ENCODE measurements at places on chromosomes 1 and 21.

DNA sequence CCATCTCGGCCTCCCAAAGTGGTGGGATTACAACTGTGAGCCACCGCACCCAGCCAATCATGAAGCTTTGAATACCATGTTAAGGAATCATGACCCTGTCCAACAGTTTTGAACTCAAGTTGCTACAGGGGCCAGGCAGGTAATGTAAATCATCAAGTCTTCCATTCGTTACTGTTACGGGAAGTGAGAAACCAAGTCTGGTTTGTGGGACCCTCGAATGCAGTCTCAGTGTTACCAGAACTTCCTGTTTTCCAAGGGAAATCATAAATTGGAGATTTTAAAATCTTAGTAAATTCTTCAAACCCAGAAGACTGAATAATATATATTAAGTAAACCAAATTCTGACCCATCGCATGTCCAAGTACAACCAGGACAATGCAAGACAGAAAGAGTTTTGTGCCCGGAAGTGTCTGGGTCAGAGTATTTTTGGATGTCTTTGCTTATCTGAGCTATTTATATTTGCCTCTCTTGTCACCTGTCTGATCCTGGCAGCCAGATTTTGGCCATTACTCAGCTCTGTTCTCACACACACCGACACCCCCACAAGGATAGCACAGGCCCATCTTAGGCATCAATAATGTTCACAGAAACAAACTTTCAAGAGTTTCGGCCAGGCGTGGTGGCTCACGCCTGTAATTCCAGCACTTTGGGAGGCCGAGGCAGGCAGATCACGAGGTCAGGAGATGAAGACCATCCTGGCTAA, 8.8 kb downstream of the ATP5IF1 start:
- DNase-seq = no peak

GRCh38 chr21:21039624-21040170, 41.5 kb downstream of the NCAM2 start:
- DNase-seq = no peak

GRCh38 chr1:18932879-18933278, 23.6 kb downstream of the IFFO2 start:
- no peak for DNase-seq

DNA sequence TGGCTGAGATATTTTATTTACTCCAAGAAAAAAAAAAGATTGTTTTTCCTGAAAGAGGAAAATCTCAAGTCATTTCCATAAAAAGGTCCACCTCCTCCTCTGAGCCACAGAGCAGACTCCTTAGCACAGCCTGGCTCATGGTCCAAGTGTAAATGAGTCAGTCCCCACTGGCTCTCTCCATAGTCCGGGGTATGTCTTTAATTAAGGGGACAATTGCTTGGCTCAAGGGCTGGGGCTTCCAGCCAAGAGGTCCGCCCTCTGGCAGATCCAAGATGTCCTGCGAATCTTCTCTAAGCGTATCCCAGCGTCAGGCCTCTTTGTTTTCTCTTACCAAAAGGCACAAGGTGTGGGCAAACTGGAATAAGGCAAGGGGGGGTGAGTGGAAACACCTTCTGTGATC, 33.3 kb downstream of the FOXD2 start:
- no peak for DNase-seq

- DNase-seq = no peak
Observed at GRCh38 chr1:45478121-45478814, 12.7 kb downstream of the TESK2 start.

- no peak for DNase-seq
Observed at GRCh38 chr1:175900171-175900570, 156.8 kb upstream of the TNR start.

- DNase-seq = no peak
Observed at GRCh38 chr1:25758466-25759070, 41.4 kb upstream of the SELENON start.

GRCh38 chr1:236075848-236076247, 11.0 kb upstream of the NID1 start:
- DNase-seq = no peak

DNA sequence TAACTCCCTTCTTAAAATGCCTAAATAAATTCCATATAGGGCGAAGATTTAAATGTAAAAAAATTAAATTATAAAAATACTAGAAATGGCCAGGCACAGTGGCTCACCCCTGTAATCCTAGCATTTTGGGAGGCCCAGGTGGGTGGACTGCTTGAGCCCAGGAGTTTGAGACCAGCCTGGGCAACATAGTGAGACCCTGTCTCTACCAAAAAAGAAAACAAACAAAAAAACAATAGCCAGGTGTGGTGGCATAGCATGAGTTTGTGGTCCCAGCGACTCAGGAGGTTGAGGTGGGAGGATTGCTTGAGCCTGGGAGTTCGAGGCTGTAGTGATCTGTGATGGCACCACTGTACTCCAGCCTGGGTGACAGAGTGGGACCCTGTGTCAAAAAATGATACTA, 17.8 kb downstream of the SORT1 start:
- DNase-seq = no peak

DNA sequence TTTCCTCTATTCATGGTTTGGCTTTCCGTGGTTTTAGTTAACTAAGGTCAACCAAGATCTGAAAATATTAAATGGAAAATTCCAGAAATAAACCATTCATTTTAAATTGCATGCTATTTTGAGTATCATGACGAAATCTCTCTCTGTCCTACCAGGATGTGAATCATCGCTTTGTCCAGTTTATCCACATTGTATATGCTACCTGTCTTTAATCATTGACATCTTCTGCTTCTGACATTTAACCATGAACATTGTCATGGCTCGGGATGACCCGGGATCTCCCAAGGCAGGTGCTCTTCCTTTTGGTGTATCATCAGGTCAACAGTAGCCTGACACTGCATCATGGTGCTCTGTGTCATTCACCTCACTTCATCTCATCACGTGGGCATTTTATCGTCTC, 125.5 kb upstream of the HNRNPU start:
- DNase-seq = no peak

DNA sequence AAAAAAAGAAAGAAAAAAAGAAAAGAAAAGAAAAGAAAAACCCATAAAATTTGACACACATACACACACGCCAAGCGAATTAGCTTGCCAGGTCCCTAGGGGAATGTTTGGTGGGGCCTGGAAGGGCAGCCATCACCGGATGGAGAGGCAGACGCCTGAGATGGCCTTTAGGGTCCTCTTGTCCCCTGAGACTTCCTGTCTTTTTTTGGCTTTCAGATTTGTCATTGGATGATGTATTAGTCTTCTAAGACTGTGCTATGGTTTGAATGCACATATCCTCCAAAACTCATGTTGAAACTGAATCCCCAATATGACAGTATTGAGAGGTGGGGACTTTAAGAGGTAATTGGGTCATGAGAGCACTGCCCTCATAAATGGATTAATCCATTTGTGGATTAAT, 211.8 kb downstream of the TOMM20 start:
- no peak for DNase-seq

GRCh38 chr1:116230712-116231111, 119.5 kb downstream of the MAB21L3 start:
- no peak for DNase-seq

DNA sequence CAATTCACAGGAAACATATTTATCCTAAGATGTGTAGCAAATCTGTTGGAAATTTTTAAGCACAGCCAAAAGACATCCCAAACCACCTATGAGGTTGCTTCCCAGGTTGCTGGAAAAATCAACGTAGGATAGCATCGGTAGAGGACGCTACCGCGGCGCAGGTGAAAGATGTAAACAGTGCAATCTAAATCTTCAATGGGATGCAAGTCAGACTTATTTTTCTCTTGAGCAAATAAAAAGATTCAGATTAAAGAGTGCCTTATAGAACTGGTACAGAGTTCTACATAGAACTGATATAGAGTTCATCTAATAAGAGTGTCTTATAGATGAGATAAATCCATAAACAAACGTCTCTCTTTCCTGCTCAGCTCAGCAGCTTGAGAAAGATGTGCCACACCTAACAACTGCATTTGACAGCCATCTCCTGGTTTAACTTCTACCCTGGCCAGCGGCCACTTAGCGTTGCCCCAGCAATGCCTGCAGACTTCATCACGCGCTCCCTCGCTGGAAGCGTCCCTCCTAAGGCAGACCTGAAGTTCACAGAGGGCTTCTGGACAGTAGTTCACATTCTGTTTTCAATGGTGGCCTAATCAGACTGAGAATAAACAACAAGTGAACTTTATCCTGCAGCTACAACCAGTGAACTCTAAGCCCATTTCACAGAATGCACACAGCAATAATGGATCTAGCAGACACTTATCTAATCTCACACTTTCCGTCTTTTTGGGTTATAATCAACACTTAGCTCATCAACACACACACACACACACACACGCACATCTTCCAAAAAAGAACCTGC, 164.5 kb downstream of the TOMM20 start:
- DNase-seq = no peak

GRCh38 chr1:162080472-162081015, 11.1 kb downstream of the NOS1AP start:
- DNase-seq = no peak

DNA sequence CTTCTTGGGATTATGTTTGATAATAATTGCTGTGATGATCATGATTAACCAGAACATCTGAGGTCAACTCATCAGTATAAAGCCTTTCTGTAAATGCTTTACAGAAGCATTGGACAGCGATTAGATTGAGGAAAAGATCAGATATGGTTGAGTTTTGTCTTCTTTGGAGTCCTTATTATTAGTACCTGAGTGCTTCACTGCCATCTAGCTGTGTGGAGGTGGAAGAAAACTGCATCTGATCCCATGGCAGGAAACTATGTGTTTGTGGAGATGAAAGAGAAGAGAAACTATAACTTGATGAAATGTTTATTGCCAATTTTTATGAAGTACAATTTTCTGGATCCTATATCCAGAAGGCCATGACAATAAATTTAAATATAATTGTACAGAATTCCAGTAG, 11.4 kb downstream of the FLG2 start:
- no peak for DNase-seq

- DNase-seq = no peak
Observed at GRCh38 chr1:46096269-46097148, 35.9 kb downstream of the PIK3R3 start.

GRCh38 chr21:20276954-20277353, 721.3 kb upstream of the NCAM2 start:
- no peak for DNase-seq

DNA sequence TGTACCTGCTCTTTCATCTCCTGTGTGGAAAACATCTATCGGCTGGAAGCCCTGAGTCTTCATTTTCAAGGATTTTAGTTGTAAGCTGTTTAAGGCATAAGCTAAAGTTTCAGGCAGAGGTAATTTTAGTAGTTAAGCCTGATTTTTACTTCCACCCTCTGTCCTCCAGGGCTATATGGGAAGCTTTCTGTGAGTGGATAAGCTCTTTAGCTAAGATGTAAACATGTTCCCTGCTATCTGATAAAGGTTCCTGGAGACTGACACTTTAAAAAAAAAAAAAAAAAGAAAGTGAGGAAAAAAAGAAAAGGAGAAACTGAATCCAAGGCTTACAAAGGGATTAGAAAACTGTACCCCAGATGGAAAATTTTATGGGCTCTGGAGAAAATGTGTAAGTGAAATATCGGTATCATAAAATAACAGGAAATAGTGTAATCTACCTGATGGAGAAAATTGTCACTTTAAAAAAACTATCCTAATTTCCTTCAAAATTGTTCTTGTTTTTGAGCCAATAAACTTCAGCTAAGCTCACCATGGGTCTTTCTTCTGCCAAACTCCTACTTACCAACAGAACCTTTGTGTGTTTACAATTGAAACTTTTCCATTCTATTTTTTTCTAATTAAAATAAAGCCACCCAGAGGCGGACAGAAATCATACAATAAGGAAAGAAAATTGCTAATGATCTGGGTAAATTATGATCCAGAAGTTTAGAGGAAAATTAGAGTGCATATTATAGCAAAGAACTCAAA, 180.5 kb downstream of the TGFB2 start:
- DNase-seq = no peak

- no peak for DNase-seq
Observed at GRCh38 chr1:9858293-9859035, 34.7 kb upstream of the CLSTN1 start.

- no peak for DNase-seq
Observed at GRCh38 chr1:17148950-17149608, 29.8 kb upstream of the PADI2 start.

- DNase-seq = no peak
Observed at GRCh38 chr1:119046785-119047438, 58.8 kb upstream of the TBX15 start.

- peak; percentile 61 for DNase-seq
Observed at GRCh38 chr1:181083842-181084605, 4.5 kb upstream of the IER5 start.

DNA sequence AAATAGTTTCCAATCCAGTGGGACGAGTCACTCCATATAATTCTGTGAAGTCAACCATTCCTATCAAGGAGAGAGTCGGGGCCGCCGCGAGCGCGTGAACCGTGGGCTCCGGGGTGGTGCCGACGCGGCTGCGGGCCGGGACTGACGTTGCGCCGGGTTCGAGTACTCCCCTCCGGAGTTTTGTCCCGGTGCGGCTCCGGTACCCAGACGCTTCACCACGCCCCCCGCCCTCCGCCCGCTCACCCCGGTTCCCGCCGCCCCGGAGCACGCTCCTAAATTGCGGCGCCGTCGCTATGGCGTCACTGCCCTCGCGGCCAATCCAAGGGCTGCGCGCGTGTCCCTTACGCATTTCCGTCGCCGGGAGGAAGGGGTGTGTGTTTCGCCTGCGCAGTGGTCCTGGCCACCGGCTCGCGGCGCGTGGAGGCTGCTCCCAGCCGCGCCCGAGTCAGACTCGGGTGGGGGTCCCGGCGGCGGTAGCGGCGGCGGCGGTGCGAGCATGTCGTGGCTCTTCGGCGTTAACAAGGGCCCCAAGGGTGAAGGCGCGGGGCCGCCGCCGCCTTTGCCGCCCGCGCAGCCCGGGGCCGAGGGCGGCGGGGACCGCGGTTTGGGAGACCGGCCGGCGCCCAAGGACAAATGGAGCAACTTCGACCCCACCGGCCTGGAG, at the start of gene ATAD3B:
Gene ATAD3B (plus strand): TSS at position 377 of the 664 bp plus-strand sequence. CDS start 120 bp downstream, at position 497.
- DNase-seq = peak; percentile 94

- DNase-seq = no peak
Observed at GRCh38 chr1:85274969-85275453, 1.4 kb downstream of the BCL10 start.

DNA sequence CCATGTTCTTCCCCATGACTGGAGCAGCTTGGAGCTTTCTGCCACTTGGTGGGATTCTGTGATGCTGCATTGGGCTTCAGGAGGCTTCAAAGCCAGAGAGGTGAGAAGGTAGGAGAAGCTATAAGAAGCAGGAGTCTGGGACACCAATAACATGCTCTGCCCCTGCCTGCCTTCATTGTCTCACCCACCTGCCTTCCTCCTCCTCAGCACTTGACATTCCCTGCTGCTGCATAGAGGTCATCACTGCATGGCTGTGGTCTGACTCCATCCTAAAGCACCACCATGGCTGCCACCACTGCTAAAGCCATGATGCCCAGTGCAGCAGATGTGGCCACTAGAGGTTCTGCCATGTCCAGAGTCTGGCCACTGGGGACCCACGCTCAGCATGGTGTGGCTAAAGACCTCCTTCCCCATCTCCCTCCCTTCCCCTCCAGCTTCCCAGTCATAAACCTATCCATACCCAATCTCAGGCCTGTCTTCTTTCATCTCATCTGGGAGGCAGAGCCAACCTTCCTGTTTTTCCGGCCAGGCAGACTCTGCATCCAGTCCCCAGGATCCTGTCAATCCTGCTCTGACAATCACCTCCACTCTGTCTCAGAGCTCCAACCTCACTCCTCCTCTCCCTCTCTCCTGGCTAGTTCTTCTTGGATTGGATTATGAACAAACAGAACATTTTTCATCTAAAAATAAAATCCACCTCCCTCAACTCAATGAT, 285.1 kb upstream of the POU3F1 start:
- DNase-seq = no peak

- peak; percentile 34 for DNase-seq
Observed at GRCh38 chr1:47188791-47189785, 748 bp downstream of the PDZK1IP1 start.

Data from ureter (tissue), 1 donor.